ENCODE measurements at places on chromosomes 2 and 18.

- no peak for DNase-seq
Observed at GRCh38 chr2:176844461-176844860, 368.1 kb upstream of the HNRNPA3 start.

DNA sequence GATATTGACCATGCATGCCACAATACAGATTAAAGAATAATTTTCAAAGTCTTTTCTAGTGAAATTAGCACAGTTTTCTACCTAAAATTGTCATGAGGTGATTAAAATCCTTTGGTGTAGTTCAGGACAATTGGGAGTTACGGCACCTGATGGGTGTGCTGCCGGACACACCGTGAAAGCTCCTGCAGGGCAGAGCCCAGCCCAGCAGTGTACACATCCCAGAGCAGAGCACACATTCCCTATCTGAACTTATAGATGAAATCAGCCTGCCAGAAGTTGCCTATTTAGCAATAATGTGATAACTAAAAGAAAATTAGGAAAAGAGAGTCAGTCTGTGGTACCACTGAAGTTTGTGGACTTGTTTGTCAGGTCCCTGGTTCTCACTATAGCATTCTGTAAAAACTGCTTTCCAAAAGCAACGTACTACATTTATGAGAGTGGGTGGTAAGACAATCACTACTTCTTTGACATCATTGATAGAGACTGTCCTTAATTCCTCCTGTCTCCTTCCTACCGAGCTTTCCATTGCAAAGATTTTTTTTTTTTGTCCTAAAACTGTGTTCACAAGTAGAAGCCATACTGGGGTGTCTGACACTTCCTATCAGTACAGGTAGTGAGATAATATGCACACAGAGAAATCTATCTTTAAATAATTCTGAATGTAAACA is 3.4 kb downstream of the CYTIP start:
- no peak for DNase-seq

GRCh38 chr2:179049203-179049545 is 763 bp downstream of the CCDC141 start:
- no peak for DNase-seq

- DNase-seq: no peak
Observed at GRCh38 chr2:83233781-83234180, 1225.3 kb downstream of the SUCLG1 start.

GRCh38 chr2:52818958-52819357 is 948.6 kb upstream of the CHAC2 start:
- no peak for DNase-seq

- no peak for DNase-seq
Observed at GRCh38 chr18:76446321-76447257, 48.5 kb downstream of the ZNF516 start.

- no peak for DNase-seq
Observed at GRCh38 chr2:159459279-159459678, 157.1 kb downstream of the BAZ2B start.

DNA sequence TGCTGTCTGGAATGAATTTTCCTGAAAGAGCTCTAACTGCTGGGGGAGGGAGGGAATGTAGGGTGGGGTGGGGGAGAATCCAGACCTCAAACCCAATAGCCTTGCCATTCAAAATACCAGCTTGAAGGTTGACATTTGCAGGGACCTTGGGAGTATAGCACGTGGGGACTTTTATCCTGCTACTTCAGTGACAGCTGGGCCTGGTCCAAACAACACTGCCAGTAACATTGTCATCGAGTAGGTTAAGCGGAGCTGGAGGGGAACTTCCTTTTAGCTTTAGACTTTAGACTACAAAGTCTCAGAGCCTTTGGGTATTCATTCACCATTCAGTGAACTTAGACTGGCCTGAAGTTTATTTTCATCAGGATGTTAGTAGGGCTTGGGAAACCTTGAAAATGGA is 248.7 kb downstream of the MEIS1 start:
- DNase-seq: no peak

DNA sequence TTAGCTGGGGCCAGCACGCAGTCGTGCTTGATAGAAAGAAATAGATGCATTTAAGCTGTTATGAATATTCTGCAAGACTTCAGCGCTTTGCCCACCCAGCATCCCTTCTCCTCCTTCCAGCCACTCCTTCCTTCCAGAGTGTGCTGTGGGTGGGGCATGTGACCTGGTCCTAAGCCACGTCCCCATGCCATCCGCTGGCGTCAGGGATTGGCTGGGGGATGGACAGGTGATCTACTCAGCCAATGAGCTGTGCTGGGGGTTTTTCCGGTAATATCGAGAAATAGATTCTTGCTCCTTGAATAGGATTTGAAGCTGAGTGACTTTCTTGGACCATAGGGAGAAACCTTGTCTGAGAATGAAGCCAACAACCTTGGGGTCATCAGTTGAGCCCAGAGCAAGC is 4.8 kb upstream of the ZAP70 start:
- DNase-seq: peak; percentile 7

- DNase-seq: no peak
Observed at GRCh38 chr18:64208516-64208915, 59.6 kb upstream of the LINC00305 start.

Data from ovary (tissue), 10 donors.